ENCODE measurements at places on chromosomes 12 and 14.

DNA sequence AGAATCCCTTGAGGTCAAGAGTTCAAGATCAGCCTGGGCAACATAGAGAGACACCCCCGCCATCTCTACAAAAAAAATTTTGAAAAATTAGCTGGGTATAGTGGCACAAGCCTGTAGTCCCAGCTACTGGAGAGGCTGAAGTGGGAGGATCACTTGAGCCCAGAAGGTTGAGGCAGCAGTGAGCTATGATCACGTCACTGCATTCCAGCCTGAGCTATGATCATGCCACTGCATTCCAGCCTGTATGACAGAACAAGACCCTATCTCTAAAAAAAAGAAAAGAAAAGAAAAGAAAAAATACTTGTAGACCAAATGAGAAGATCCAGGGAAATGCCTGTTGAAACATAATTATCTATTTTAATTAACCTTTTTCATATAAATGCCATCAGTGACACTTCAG, 93.8 kb upstream of the MDM1 start:
- DNase-seq, result no peak

DNA sequence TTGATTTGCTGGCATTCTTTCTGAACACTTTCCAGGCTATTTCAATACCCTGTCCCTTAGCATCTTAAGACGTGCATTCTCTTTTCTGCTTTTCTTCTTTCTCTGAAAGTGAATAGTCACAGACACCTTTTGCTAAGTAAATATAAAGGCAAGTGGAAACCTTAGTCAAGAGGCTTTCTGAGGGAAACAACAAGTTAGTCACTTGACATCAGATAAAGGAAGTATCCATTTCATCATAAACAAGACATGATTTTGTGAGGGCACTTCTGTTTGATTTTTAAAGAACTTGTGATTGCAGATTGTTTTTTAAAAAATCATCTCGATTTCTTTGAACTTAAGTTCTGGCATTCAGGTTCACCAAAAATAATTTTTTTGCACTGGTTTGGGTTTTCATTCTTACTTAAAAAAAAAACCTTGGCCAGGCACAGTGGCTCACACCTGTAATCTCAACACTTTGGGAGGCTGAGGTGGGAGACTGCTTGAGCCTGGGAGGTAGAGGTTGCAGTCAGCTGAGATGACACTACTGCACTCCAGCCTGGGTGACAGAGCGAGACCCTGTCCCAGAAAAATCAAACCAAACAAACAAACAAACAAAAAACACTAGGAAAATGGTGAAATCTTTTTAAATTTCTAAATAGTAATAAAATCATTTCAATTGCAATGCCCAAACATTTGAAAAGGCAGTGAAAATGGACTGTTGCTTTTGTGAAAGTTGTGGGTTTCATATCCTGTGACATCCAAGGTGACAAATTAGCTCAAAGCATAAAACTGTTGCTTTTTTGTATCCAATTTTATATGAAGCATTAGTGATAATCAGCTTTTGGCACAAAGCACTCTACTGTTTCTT, 8.3 kb upstream of the KLHL42 start:
- no peak for DNase-seq

DNA sequence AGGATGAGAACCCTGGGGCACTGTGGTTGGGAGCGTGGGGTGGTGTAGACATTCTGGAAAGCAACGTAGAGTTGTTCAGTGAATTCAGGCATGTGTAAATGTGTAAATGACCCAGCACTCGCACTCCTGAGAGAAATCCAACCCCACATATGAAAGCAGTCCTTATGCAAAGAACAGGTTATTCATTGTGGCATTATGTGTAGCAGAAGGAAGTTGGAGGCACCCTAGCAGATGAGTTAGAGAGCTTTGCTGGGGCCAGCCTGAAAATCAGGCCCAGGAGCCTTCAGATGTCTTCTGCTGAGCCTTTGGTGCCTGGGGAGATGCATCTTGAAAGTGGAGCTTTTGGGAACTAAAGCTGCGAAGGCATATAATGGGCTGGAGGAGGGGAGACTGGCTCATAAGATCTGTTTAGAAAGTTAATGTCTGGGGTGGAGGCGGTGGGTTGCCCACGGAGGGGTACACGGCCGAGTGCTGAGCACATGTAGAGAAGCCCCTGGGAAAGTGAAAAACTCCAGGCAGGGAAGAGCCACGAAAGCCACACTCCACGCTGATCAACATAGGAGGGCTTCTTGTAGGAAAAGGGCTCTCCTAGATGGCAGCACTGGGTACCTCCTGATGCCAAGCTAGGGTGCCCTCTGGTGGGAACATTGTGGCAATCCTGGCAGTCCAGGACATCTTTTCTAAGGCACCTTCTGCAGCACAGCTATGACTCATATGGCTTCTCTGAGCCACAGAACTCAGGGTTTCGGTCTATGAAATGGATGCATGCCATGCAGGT, 6.0 kb upstream of the KRT83 start:
- DNase-seq, result peak; percentile 93

DNA sequence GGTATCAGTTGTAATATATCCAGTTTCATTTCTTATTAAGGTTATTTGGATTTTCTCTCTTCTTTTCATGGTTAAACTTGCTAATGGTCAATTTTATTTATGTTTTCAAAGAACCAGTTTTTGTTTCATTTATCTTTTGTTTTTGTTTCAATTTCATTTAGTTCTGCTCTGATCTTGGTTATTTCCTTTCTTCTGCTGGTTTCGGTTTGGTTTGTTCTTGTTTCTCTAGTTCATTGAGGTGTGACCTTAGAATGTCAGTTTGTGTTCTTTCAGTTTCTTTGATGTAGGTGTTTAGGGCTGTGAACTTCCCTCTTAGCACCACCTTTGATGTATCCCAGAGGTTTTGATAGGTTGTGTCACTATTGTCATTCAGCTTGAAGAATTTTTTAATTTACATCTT, 145.6 kb upstream of the SLCO1B1 start:
- no peak for DNase-seq

- DNase-seq, result no peak
Measured at GRCh38 chr12:49039421-49040363, 20.9 kb downstream of the KMT2D start.

- DNase-seq, result no peak
Measured at GRCh38 chr14:103288076-103288766, 45.8 kb upstream of the EIF5 start.

- DNase-seq, result no peak
Measured at GRCh38 chr14:53640695-53641094, 315.9 kb downstream of the BMP4 start.

DNA sequence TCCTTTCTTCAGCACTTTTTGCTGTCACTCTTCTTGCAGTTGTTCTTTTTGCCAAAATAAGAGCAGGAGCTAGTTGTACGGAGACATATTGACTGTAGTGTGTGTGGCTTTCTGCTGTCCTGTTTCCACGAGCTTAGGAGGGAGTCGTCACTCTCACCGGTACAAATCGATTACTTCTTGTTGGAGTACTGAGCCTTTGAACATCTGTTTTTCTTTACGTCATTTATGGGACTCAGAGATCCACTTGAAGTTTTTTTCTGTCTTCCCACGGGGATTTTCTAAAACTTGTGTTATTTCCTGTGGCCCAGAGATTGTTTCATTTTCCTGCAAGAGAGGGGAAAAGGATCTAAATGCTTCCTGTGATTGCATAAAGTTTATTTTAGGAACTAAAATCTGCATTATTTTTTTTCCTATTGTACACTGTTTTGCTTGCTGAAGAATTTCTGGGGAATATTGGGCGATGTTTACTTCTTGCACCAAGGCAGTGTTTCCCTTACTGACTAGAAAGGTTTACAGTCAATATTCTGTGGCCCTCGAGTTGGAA, 199.8 kb upstream of the ARHGAP5 start:
- DNase-seq, result no peak

GRCh38 chr12:69105101-69105962, 134.0 kb upstream of the CPSF6 start:
- DNase-seq, result no peak

DNA sequence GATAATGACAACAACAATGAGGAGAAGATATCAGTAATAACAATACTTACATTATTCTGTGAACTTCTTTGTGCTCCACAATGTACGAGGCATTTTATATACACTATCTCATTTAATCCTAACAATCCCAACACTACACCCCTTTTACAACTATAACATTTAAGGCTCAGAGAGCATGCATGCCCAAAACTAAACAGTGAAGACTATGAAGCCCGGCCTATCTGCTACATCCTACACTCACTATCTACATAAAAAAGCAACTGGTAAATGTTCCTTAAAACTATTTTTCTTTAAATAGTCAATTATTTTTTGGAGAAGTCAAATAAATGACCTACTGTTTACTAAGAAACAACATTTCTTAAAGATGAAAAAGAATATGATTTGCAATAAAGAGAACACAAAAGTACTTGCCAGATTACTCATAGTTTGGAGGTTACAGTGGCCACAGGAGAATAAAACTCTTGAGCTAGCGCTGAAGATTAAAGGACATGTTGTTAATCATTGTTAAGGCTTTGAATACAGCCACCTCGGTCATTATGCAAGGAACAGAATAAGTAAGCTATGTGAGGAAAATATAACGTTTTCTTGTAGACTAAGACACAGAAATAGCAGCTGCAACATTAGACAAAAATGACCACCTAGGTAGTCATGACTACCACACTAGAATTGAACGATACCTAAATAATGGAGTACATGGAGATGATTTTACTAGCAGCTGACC, 56.7 kb downstream of the EPS8 start:
- DNase-seq, result peak; percentile 54

- DNase-seq, result no peak
Measured at GRCh38 chr12:28313631-28314030, 123.4 kb downstream of the CCDC91 start.

DNA sequence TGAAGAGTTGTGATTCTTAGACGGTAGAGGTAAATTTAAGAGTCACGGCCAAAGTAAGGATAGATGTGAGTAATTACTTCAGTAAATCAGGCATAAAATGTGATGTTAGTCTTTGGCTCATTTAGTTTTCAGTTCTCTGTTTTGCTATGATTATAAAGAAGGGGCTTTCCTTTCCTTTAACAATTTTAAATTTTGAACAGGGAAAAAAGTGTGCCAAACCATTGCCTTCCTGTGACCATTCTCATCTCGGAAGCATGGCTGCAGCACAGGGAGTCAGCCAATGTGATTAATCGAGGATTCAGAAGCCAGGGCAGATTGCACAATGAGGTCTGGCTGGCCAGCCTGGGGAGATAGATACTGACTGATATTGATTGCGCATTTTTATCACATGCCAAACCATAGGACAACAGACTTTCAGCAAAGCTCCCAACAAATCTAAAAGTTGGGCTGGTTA, 480.2 kb upstream of the PRICKLE1 start:
- DNase-seq, result no peak

- DNase-seq, result no peak
Measured at GRCh38 chr12:6748761-6749160, 4.2 kb downstream of the MLF2 start.

GRCh38 chr12:106021516-106021915, 117.2 kb downstream of the NUAK1 start:
- DNase-seq, result peak; percentile 16

GRCh38 chr14:68145036-68145435, 325.5 kb downstream of the RAD51B start:
- no peak for DNase-seq

DNA sequence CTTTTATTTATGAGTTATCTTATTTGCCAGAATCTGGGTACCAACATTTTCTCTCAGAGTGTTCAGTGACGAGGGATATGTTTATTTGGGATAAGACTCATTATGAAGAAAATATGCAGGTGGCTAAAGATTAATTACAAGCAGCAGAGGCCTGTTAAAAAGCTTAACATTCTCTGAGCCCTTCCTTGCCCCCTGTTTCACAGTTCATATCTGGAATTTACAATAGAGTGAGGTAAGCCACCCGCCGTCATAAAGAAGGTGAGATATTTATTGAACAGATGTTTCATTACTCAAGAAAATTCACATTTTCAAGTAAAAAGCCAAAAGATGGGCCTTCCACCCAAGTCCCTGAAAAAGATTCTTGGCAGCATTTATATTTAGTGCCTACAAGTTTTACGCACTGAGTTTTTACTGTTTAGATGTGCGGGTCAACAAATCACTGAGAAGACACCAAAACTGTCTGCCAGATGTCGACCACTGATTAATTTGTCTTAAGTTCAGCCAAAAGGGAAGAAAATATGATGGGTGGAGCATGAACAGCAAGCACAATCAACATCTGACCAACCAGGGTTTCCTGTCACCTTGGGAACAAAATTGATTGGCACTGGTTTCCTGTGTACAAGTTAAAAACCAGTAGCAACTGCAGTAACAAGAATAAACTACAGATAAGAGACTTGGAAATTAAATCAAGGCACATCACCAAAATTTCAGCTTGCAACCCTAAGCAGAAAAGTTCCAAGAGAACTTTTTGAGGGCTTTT, 85.5 kb upstream of the PTPRB start:
- DNase-seq, result peak; percentile 77

- no peak for DNase-seq
Measured at GRCh38 chr12:6817662-6818157, 3.9 kb upstream of the GPR162 start.

- no peak for DNase-seq
Measured at GRCh38 chr12:40261937-40262336, 37.1 kb downstream of the LRRK2 start.

GRCh38 chr12:116456330-116457082, 102.7 kb upstream of the MAP1LC3B2 start:
- no peak for DNase-seq

GRCh38 chr12:130419116-130419515, 81.4 kb downstream of the PIWIL1 start:
- DNase-seq, result no peak
